ENCODE measurements at places on chromosomes 12 and 14. TPM values are rescaled to one million over a fixed set of nuclear protein-coding genes. Genes with fewer than 3 reads are reported as not detected.

DNA sequence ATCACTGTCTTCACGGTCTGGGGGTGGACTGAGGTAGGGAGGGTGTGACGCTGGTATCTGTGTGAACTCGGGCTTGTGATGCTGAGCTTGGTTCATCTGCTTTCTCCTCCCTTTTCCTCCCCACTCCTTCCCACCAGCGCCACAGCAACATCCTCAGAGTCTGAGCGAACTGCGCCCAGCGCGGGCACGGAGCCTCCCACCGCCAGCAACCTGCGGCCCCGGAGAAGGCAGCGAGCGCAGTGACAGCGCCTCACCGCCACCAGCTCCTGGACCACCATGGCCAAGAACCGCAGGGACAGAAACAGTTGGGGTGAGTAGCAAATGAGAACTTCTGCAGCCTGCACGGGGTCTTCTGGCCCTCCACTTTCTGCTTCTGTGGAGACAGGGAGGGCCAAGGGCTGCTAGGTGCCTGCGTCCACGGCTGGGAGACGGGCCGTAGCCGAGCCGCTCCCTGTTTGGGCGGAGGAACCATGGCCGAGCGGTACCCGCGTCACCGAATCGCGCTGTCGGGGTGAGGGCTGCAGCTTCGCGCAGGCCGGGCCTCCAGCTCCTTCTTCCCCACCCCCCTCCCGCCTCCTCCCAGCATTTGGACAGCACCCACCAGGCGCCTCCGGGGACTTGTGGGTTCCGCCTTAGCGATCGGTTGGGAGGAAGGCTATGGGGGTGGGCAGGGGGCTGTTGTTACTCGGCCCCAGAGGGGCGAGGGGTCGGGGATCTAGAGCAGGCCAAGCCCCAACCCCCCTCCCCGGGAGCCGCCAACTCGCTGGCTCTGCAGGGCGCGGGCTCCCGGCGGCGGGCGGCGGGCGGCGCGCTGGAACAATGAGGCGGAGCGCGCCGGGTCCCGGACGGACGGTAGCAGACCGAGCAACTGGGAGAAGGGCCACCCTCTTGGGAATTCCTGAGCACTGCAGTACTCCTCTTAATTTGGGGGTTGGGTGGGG, at the start of gene ATL1:
Gene ATL1 (plus strand): TSS at position 156 of the 941 bp plus-strand sequence. CDS start 121 bp downstream, at position 277.
- peak; percentile 29 for DNase-seq

Gene SERPINA9
- total RNA-seq = not detected

DNA sequence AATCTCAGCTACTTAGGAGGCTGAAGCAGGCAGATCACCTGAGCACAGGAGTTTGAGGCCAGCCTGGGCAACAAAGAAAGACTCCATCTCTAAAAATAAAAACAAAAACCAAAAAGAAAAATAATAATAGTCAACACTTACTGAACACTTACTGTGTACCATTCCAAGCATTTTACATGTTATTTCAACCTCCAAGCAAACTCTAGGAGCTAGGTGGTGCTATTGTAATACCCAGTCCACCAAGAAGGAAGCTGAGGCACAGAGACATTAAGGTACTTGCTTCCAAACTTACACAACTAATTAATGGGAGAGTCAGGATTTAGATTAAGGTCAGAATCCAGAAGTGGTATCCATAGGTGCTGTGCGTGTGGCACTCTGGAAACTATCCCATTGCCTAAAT, 13.7 kb upstream of the OR6J1 start:
- no peak for DNase-seq

Gene CRACR2A
- total RNA-seq = 6.5 TPM

- DNase-seq = no peak
These were observed 1.0 kb upstream of the SUDS3 start for GRCh38 chr12:118375348-118375747.

Gene DLGAP5
- 0.19 TPM for total RNA-seq

- no peak for DNase-seq
These were observed 16.4 kb upstream of the MED13L start for GRCh38 chr12:116293687-116294453.

GRCh38 chr12:31973818-31974217, 14.6 kb downstream of the RESF1 start:
- no peak for DNase-seq

- no peak for DNase-seq
These were observed 14.9 kb downstream of the TXNRD1 start for GRCh38 chr12:104230304-104231095.

Gene FAM181A
- not detected for total RNA-seq

Gene PRPH
- 1.3 TPM for total RNA-seq

DNA sequence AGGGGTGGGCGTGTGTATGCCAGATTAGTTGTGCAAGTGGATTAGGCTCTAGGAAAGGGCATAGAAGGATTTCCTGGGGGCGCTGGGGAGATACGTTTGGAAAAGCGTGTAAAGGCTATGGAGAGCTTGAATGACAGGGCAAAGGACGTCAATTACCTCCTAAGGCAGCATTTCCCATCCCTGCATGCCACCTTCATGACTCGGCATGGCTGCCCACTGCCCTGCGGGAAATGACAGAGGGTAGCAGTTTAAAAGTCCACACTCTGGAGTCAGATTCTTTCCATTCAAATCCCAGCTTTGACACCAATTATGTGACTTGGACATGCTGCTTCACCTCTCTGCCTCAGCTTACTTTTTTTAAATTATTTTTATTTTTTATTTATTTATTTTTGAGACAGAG, 14.8 kb upstream of the TMEM229B start:
- no peak for DNase-seq

DNA sequence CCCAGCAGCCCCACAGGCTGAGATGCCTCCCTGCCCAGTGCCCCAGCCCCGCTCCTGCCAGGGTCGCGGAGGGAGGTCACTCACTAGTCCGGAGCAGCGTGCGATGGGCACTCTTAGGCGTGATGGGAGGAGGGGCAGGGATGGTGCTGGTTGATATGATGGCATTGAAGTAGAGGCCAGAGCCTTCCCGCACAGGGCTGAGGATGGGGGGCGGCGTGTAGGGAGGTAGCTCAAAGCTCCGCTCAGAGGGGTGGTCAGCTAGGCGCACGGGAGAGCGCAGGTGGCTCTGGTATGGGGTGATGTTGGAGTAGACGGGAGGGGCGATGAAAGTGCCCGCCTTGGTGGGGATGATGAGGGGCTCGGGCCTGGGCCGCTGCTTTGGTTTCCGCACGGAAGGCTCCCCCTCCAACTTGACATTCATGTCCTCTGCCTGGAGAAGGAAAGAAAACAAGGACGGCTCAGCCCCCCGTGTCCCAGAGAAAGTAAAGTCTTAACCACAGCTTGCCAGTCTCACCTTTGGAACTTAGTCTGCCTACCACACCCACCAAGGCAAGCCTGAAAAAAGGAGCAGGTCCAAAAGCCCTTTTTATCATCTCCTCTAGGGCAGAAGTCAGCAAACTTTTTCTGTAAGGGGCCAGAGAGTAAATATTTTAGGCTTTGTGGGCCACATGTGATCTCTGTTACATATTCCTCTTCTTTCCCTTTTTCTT, 15.5 kb upstream of the PNMA1 start:
- peak; percentile 21 for DNase-seq

- DNase-seq = no peak
These were observed 88.6 kb downstream of the FBXO33 start for GRCh38 chr14:39343614-39344013.

- DNase-seq = no peak
These were observed 110.9 kb downstream of the SCAF11 start for GRCh38 chr12:45879363-45879895.

DNA sequence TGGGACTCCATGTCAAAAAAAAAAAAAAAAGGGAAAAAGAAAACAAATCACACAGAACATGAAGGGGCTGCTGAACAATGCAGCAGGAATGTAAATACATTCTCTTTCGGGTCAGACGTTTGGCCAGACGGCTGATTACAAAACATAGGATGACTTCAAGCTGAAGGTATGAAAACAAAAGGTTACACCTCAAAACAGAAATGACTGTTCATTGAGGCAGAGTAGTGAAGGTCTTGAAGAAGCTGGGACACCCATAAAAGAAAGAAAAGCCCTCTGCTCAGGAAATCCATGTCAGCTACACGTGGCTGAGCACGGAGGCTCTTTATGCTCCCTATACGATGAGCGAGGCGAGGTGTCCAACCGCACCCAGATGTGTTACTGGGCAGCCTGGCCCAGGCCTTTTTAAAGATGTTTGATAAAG, 37.7 kb downstream of the FGD4 start:
- DNase-seq = no peak

DNA sequence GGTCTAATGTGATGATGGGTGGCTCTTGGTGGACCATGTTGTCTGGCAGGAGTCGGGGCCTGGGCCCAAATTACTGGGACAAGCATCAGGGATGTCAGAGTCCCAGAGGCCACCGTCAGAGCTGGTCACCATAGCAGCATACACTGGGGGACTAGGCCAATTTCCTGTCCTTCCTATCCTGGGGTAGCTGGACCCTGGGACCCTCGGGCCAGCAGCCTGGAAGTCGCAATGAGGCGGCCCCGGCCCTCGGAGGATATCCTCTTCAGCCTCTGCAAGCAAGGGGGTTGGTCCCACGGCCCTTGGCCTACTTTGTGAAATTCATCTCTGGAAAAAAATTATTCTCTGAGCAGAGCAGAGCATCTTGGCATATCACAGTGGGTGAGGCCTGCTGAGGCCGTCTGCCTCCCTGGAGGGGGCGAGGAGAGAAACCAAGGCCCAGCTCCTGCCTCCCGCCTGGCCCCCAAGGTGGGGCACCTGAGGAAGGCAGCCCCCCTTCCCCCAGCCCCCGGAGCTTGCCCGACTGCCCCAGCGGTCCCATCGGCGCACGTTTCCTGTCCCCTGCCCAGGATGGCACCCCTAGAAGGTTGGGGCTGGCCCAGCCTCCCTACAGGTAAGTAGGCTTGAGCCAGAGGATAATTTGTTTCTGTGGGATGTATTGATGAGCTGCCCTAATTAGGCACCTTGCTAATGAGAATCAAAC, 135.0 kb upstream of the MYL2 start:
- no peak for DNase-seq

GRCh38 chr12:131647667-131648066, 63.2 kb upstream of the SFSWAP start:
- DNase-seq = no peak

All from omental fat pad (tissue), 4 donors.